AML-193 (cell line): ENCODE measurements at places on chromosomes 4 and X.

- DNase-seq, result no peak
Observed at GRCh38 chrX:5490786-5491563, 737.7 kb downstream of the NLGN4X start.

- DNase-seq, result no peak
Observed at GRCh38 chrX:97705936-97706335, 822.2 kb downstream of the RPA4 start.

GRCh38 chr4:52648836-52649235, 10.3 kb downstream of the USP46 start:
- no peak for DNase-seq

DNA sequence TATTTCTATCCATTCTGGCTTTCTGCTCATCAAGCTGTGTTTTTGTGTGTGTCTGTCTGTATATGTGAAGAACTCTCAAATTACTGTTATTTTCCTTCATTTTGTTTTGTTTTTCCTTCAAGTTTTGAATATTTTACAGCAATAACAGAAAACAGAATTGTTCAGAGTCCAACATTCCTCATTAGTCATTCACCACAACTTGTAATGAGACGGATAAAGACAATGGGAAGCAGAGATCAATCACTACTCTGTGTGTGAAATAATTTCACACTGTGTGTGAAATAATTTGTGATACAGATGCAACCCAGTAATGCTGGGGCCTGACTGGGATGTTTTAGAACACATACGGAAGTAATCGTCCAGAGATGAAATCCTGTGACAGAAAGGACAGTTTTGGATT, 55.2 kb downstream of the HPGD start:
- no peak for DNase-seq

DNA sequence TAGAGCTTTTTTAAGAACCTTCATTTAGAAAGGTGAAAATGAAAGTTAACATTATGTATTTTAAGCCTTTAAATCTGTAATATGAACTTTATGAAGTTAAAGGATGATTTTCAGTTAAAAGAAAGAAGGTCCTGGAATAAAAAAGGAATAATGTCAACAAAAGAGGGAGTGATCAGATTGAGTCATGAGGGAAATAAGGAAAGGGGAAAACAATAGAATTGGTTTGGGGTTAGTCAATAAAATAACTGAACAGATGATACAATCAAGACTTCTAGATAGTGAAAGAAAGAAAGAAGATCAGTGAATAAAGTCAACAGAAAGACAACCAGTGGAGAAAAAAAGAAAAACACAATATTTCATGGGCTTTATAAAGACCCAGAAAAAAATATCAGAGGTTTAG, 291.6 kb upstream of the ARSJ start:
- DNase-seq, result no peak

DNA sequence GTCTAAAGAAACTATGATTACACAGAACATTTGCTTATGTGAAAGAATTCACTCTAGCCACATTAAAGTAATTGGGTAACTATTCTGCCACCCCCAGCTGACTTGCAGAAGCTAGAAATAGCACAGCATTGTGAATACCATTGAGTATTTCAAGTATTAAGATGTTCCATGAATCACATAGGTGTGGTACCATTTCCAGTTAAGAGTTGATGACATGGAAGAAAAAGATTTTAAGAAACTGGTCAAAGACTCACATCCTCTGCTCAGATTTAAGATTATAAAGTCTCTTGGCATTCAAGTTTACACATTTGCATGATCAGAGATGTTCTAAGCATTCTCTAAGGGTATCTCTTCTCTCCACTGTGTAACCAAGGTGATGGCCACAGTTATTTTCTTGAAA, 287.5 kb downstream of the CAMK2D start:
- no peak for DNase-seq
